ENCODE measurements at places on chromosomes 12 and 14. TPM values are rescaled to one million over a fixed set of nuclear protein-coding genes. Genes with fewer than 3 reads are reported as not detected.

The OASL gene
- not detected for total RNA-seq

The ANO2 gene
- 2.8 TPM for total RNA-seq

DNA sequence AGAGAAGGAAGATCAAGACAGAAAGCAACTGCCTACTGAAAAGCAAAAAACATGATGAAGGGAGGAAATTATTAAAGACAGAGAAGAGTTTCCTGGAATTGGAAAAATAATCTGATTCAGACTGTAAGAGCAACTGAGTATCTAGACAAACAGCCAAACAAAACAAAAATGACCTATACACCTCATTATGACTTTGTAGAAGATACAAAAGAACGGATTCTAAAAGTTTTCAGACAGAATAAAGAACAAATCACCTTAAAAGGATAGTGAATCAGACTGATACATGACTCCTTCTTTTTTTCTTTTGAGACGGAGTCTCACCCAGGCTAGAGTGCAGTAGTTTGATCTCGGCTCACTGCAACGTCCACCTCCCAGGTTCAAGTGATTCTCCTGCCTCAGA lies 10.4 kb downstream of the OSBPL8 start:
- DNase-seq = no peak

- DNase-seq = no peak
Measured at GRCh38 chr12:14327711-14328110, 37.8 kb upstream of the ATF7IP start.

DNA sequence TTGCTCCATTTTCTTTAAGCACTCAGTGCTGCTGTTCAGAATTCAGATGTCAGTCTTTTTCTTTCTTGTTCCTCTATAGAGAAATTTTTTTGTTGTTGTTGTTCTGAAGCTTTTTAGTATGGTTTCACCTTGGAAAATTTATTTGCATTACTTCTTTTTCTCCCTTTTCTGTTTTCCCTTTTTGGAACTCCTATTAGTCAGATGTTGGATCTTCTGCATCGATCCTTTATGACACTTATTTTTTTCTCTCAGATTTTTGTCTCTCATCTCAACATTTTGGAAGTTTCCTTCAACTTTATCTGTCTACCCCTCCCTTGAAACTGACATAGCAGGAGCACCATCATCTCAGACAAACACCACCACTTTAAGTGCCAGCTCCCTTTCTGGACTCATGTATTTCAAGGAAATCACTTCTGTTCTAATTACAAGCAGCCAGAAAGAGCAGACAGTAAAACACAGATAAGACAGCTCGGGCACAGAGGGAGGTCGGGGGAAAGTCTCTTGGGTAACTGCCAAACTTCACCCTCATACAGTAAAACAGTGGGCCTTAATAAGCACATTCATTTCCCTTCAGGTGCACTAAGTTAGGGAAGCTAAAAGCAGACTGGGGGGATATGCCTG lies 222.7 kb upstream of the PLXNC1 start:
- no peak for DNase-seq

DNA sequence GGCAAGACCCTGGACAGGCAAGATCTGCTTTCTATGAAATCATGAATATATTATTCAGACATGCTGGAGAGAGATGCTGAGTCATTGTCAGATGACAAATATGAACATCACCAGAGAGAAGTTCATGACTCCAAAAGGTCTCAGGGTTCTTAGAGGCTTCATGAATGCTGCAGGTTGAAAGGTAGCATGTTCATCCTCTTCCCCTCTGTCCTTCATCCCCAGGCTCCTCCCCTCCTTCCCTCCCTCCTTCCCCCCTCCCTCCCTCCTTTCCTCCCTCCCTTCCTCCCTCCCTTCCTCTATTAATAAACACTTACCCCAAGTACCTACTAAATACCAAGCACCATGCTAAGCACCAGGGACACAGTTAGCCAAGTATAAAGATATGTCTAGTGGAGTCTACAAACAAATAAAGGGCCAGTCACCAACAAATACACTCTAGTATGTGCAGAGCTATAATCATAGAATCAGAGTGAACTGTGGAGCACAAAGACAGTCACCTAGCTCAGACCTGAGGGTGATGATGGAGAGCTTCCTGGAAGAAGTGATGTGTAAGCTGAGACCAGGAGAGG lies 46.2 kb downstream of the RPH3A start:
- DNase-seq = no peak

DNA sequence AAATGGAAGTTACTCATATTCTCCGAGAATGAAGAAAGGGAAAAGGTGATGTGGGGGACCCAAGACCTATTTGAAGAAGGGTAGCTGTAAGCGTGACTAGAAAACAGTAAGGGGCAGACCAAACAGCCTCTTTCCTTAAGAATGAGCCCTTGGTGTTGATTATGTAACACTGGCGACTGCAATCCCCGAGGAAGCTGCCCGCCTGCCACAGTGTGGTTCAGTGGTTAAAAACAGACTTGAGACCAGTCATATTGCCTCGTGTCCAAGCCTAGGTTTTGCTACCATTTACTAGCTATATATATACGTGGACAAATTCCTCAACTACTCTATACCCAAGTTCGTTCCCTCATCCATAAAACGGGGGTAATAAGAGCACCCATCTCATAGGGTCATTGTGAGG lies 49.1 kb downstream of the SSPN start:
- no peak for DNase-seq

GRCh38 chr14:55084401-55085059 lies 33.1 kb downstream of the MAPK1IP1L start:
- no peak for DNase-seq

DNA sequence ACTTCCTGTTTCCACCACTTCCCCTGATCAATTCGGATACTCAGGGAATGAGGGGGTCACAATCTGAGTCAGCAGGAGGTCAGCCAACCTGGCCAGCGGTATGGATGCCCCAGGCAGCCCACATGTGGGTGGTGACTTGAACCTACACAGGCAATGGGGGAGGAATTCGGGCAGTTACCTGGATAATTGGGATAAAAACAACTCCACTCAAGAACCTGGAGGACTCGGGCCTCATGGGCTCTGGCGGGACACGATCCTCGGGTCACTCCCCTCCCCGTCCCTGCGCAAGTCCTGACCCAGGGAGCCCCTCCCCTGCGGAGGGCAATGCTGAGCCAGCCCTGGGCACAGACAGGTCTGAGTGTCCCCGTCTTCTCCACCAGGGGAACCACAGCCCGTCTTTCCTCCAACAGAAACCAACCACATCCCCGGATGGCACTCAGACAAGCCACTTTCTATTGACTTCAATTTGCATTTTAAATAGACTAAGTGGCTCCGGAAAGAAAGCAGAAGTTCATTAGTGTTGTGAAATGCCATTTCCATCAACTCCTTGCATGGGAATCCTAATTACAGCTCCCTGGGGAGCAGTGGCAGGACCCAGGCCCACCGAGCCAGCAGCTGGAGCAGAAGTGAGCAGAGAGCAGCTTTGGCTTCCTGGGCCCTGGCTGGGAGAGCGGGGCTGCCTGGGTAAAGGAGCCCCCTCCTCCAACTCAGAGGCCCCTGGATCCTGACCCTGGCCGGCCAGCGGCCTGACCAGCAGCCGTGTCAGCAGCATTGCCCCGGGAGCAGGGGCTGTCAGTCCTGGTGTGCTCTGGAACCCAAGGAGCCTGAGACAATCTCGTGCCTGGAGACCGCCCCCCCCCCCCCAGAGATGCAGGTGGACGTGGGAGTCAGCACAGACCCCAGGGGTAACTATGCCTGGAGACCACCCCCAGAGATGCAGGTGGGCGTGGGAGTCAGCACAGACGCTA lies 374.1 kb downstream of the ADGRD1 start:
- DNase-seq = no peak

The KRT3 gene
- total RNA-seq = not detected

The CMA1 gene
- not detected for total RNA-seq

- no peak for DNase-seq
Measured at GRCh38 chr12:25713264-25713663, 160.2 kb upstream of the LMNTD1 start.

The TAS2R42 gene
- not detected for total RNA-seq
